HL-60 (cell line): ENCODE measurements at places on chromosomes 6 and 20.

DNA sequence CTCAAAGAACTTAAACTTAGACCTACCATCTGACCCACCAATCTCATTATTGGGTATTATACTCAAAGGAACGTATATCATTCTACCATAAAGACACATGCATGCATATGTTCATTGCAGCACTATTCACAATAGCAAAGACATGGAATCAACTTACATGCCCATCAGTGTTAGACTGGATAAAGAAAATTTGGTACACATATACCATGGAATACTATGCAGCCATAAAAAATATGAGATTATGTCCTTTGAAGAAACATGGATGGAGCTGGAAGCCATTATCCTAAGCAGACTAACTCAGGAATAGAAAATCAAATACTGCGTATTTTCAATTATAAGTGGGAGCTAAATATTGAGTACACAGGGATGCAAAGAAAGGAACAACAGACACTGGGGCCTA lies 166.4 kb upstream of the GLP1R start:
- DNase-seq: no peak

DNA sequence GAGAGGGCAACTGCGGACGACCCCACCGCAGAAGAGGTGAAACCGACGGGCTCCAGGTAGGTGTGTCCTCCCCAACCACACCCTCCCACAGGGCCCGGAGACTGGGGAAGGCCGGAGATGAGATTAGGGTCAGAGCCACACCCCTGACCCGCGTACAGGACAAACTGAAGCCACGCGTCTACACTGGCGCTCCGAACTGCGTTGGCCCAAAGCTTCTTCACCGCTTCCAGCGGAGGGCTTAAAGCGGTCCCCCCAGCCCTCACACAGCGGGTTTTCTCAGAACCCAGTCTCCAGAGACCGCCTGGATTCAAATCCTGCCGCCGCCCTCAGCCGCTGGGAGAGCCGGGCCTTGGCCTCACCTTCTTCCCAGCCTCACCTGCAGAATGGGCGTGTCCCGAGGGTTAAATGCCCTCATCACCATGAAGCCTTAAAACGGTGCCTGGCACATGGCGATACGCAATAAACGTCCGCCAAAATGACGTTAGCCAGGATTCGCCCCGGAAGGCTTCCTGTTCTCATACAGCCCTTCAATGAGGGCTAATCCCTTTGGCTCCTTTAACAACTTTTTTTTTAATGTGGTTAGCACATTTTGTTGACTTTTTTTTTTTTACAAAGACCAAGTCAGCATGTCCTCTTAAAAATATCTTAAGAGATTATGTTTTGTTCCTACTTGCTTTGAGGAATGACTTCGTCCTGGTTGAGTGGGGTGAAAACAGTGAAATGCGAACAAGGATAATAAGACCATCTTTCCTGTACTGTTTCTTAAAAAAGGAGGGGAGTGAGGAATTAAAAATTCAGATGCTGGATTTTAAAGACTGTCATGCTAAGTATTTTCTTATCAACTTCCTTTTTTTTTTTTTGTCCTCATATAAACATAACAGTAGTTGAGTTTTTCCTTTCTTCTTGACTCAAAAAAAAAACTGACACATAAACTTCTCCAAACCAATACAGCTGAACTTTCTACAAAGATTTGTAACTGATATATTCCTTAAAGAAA lies 15.1 kb upstream of the ZNF217 start:
- DNase-seq: peak; percentile 38

GRCh38 chr20:63628246-63628975 lies 1.5 kb upstream of the GMEB2 start:
- peak; percentile 92 for DNase-seq

DNA sequence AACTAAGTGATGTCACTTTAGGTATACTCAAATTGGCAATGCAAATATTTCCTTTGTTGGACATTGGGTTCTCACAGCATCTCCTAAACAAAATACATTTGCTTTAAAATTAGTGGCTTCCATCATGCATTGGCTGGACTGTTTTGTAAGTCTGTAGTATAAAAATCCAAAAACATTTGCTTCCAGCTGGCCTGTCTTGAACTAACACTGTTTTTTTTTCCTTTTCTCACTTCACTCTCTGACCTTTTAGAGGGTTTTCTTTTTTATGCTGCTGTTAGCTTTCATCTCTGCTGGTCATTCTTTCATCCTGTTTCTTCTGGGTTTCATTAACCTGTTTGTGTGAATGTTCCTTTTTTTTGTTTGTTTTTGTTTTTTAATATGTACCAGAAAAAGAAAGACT lies 121.7 kb upstream of the MLIP start:
- DNase-seq: no peak

- DNase-seq: no peak
These were observed 2.7 kb upstream of the RBM24 start for GRCh38 chr6:17278289-17279063.

GRCh38 chr6:71043902-71044301 lies 87.0 kb upstream of the B3GAT2 start:
- no peak for DNase-seq

- no peak for DNase-seq
These were observed 4.2 kb upstream of the TBX18 start for GRCh38 chr6:84768442-84769174.

DNA sequence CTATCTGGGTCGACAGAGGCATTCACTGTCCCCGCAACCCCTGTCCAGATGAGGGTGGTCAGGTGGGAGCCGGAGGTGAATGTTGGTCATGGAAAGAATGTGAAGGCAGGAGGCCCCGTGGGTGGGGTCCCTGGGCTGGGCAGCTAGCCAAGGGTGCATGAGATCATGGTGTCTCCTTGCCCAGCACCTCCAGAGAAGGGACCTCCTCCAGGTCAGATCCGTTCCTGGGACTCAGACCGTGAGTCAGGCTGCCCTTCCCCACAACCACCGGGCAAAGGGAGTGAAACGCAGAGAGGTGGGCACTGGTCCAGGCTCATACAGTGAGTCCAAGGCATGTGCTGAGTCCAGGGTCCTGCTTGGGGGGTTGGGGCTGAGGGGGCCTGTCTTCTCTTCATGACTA lies 3.5 kb downstream of the FOXS1 start:
- DNase-seq: no peak

DNA sequence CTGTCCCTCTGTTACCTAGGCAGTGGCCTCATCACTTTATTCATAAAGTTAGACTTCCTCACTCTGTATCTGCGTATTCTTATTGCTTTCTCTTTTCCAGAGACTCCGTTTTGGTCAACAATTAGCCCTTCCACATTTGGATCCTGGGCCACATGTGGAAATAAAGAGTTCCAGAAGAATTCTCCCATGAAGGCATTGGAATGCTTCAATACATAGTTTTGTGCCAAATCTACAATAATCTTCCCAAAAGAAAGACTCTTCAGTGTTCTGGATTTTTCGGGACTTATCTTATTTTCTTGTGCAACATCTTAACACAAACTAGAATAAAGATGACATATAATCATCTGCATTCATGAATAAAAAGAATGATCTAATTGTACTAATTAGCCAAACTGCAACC lies 187.7 kb upstream of the BMP2 start:
- DNase-seq: no peak

DNA sequence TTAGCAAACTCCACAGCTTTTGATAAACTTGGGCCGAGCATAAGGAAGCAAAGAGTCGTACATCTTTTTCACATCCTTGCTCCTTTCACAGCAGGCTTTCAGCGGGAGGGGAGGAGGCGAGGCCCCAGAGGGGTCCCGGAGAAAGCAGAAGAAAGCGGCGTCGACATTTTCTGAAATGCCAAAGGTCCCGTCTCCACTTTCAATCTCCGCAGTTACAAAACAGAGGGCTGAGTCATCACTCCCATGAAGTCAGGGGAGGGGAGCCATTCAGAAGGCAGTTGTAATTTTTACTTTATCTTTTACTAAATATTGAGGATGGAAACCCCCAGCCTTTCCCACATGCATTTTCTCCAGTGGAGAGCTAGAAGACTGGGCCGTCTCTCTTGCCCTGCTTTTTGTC lies 174.2 kb upstream of the THBS2 start:
- DNase-seq: no peak

GRCh38 chr6:42136508-42137193 lies 5.8 kb downstream of the C6orf132 start:
- no peak for DNase-seq

- no peak for DNase-seq
These were observed 17.5 kb upstream of the KCNK16 start for GRCh38 chr6:39339868-39340550.

- DNase-seq: peak; percentile 68
These were observed 39.4 kb downstream of the KIAA1755 start for GRCh38 chr20:38221119-38221589.

DNA sequence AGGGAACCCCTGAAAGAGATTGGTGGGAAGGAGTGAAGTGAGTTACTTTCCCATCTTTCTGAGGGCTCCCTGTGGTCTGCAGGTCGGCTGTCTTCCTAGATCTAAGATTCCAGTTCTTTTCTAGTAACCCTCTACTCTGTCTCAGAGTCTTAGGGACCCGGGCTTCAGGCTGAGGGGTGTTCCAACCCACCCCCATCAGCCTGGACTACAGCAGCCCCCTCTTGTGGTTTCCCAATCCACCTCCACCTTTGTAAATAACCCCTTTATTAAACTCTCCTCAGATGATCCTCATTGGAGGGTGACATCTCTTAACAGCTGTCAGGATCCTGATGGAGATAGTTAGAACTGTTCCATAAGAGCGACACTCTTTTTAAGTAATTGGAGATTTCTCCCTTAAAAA lies 300.4 kb downstream of the LRFN2 start:
- no peak for DNase-seq

- no peak for DNase-seq
These were observed 3.3 kb downstream of the PI16 start for GRCh38 chr6:36957773-36958271.

DNA sequence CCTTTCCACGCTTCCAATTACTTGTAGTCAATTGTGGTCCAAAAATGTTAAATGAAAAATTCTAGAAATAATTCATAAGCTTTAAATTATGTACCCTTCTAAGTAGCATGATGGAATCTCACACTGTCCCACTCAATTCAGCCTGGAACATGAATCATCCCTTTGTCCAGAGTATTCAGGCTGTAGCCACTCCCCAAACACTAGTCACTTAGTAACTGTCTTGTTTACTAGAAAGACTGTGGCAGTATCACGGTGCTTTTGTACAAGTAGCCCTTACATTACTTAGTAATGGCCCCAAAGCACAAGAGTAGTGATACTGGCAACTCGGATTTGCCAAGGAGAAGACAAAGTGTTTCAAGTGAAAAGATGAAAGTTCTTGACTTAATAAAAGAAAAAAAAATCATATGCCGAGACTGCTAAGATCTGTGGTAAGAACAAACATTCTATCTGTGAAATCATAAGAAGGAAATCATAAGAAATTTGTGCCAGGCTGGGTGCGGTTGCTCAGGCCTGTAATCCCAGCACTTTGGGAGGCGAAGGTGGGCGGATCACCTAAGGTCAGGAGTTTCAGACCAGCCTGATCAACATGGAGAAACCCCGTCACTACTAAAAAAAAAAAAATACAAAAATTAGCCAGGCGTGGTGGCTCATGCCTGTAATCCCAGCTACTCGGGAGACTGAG lies 168.5 kb upstream of the SIM1 start:
- no peak for DNase-seq

DNA sequence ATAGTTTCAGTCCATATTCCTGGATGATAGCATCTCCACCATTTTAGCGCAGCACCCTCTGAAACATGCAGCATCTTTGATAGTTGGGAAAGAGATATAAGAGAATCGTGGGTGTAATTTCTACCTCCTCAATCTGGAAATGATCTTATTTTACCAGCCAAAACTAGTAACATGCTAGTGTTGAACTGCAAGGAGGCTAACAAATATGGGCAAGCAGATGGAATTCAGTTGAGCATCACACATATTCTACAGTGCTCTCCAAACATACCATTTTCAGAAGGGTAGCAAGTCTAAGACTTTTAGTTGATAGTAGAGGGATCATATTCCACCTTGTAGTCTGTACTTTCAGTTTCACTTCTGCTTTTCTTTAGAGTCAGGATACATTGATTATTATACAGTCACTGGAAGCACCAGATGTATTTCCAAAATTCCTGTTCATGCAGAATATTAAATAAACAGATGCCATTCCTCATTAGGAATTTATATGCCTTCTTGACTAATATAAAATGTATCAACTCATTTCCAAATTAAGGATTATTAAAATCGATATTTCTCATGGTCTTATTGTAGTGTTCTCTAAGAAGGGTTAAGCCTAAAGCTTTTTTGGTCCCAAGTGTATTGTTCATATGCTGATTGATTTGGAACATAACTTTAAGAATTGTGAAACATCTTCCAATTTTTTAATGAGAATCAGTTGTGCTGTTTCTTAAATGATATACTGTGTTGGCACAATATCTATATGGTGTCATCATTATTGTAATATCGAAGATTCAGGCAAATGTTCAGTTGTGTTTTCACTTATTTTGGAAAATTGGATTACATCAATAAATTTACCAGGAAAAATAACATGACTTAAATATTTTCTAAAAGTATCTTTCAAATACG lies 362.0 kb downstream of the CENPW start:
- no peak for DNase-seq

DNA sequence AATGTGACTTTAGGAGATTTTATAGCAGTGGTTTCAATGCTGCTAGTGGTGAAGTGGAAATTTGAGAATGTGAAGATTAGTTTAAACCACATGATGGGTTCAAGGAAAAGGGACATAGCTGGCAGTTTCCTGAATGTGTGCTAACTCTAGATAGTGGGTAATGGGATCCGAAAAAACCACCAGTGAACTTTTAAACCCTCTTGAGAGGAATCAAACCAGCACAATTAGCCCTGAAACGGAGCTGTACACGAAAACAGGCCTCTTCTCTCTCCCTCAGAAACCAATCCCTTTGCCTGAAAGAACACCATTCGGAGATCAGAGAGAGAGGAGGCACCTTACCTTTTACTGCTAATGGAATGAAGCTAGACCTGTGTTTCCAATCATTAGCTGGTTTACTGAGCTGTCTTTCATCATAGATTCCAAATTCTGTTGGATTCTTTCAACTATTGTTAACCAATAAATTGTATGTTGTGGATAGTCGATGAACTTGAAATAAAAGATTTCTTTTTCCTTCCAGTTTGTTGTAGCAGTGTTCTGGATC lies 103.9 kb downstream of the AIG1 start:
- DNase-seq: no peak

DNA sequence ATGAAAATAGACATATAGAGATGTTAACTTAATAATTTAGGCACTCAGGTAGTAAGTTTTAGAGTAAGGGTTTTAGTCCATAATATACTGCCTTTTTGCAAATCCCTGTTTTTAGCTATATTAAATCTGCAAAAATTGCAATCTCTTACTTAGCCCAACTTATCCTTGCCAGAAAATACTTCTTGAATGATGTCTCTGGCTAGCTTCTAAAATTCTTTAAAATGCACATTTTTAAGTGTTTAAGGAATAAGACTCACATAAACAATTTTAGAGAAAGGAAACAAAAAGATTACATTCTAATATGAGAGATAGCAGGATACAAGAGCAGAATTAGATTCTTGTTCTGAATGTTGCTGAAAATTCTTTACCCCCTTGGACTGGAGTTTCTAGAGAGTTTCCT lies 25.8 kb upstream of the RFPL4B start:
- DNase-seq: no peak

DNA sequence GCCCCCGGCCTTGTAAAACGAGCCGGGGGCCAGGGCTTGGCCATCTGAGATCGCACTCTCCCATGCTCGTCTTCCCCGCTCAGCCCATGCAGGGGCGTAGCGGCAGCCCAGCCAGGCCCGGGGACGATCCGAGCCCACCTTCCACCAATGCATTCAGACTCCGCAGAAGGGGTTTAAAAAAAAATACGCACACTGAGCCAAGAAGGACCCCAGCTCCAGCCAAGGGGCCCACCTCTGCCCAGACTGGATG lies 320 bp downstream of the GSTA4 start:
- DNase-seq: no peak
